CMK (cell line): ENCODE measurements at places on chromosomes 7 and 10.

GRCh38 chr7:155674556-155674955 is 30.1 kb downstream of the RBM33 start:
- DNase-seq, result no peak

GRCh38 chr10:15370856-15371701 is at the start of gene FAM171A1:
TSS of gene FAM171A1 (minus strand) at chr10:15371289. CDS start at chr10:15371052, 237 bp downstream.
- DNase-seq, result no peak

DNA sequence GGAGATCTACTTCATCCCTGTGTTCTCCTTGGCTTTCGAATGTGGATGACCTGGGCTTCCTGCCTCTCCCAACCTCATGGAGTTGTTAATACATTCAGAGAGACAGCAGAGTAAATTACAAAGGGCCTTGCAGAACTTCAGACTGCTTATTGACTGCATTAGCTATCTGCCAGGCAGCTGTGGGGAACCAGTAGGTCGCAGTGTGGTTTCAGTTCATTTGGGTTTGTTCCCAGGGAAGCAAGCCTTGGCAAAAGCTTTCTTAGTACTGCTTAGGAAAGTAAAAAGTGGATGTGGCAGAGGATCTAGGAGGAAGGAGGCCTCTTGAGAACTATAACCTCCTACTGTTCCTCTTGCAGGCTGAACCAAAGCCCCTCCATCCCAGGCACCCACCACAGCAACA is 9.2 kb downstream of the NPFFR1 start:
- no peak for DNase-seq

DNA sequence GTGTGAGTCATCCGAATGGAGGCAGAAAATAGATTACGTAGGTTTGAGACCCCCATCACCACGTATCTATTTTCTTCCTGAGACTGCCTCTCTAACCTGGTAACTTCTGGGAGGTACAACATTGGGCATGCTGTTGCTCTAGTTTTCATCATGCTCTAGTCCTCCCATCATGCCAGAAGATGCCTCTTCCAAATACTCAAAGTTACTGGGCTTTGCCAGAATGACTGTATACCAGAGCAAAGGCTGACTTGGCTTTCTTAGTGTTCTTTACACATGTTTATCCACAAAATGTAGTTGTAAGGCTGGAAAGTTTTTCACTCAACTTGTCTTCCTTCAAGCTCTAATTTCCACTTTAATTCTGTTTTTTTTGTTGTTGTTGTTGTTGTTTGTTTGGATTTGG is 370.5 kb downstream of the MDFIC start:
- DNase-seq, result no peak

DNA sequence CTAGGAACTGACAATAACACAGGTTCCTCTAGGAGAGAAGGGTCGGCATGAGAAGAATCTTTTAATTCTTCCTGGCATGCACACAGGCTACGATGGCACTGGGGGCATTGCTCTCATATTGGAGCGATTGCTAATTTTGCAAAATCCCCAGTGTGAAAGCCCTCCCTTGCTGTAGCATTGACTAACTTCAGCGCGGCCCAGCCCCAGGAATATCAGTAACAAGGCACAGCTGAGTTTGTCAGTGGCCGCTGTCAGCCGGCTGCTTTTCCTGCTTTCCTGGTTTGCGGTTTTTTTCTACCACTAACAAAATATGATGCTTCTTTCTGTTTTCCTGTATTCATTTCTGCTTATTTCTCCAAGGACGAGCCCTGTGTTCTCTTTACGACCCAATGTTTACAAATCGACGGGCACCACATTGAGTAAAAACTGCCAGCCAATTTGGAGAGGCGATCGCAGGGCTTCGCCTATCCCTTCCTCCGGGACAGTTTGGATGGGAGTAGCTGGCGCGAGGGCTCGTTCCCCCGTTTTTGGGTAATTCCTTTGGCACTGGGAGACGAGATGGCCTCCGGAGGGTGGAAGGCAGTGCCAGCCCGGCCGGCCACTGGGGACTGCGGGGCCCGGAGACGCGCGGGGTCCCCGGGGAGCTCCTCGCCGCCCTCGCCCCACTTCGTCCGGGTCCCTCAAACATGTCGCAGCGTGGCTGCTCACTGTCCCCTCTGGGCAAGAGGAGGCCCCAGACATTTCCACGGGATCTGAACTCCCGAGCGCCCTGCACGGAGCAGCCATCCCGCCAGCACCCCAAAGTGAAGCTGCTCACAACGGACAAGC is 967 bp downstream of the ADARB2 start:
- DNase-seq, result no peak

DNA sequence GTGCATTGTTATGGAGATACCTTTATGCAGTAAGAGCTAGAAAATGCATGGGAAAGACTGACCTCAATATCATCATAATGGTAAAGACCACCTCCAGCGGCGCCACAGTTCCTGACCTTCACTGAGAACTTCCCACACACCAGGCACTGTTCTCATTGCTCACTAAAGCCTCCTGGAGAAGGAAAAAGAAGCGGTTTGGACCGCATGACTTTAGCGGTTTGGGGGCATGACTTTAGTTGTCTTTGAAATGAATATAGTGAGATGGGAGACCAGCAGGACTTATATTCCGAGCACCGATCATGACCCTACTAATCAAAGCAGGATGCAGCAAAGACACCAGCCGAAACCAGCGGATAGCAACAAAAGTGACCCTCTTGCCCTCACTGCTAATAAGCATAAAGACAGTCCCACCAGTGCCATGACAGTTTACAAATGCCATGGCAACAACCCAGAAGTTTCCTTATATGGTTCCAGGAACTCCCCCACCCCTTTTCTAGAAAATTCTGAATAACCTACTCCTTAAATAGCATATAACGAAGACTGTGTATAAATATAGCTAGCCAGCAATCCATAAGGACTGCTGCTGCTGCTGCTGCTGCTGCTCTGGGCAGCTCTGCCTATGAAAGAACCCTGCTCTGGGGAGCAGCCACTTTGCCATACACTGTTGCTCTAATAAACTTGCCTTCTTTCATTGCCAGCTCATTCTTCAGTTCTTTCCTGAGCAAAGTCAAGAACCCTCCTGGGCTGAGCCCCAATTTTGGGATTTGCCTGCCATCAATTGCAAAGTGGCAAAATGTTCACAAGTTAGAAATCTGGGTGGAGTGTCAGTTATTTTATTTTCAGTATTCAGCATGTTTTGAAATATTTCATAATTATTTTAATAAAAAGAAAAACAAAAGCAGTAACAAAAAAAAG is 694.1 kb downstream of the SUGCT start:
- no peak for DNase-seq

DNA sequence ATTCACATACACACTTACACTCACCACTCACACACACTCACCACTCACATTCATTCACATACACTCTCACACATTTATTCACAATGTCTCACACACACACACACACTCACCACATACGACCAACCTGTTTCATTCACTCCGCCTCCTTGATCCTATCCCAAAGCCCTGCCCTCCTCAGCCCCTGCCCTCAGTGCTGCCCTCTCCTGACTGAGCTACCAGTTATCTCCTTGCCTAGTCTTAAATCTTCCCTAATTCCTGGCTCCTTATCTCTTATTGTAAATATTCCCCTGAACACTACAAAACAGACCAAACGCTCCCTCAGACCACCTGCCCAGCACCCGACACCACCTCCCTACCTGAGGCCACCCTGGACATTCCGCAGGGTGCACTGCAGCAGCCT is 26.1 kb upstream of the C10orf120 start:
- no peak for DNase-seq

GRCh38 chr7:16745645-16746044 is 7.9 kb upstream of the TSPAN13 start:
- no peak for DNase-seq

DNA sequence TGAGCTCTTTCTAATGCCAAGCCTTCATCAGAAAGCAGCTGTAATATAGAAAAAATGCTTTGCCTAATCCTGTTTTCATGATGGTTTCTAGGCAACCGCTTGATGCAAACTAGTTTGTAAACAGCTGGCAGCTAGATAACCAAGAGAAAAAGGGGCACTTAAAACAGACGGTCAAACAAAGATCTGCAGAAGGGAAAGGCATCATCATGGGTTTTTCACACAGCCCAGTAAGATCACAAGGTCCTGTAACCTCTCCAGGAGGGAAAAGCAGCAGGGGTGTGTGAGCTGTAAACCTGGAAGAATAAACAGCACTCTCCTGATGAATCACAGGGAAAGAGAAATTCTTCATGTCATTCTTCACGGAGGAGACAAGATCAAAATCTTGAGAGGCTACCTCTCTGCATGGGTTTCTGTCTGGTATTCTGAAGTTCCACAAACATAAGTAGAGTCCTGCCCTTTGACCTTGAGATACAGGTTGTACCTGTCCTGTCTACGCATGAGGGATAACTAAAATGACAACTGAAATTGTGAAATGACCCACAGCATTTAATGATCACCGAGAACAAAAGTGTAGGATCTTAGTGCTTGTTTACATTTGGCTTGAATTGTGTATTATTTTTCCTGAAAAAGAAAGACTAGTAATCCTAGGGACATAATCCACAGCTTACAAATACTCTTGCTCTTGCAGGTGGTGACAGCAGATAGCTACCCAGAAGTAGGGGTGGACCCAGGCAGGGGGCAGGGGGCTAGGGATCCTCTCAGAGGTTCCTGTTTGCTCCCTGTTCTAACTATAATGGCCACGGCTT is 48.0 kb downstream of the CREB3L2 start:
- DNase-seq, result no peak

- DNase-seq, result no peak
Measured at GRCh38 chr7:91916051-91916440, 24.6 kb upstream of the AKAP9 start.

DNA sequence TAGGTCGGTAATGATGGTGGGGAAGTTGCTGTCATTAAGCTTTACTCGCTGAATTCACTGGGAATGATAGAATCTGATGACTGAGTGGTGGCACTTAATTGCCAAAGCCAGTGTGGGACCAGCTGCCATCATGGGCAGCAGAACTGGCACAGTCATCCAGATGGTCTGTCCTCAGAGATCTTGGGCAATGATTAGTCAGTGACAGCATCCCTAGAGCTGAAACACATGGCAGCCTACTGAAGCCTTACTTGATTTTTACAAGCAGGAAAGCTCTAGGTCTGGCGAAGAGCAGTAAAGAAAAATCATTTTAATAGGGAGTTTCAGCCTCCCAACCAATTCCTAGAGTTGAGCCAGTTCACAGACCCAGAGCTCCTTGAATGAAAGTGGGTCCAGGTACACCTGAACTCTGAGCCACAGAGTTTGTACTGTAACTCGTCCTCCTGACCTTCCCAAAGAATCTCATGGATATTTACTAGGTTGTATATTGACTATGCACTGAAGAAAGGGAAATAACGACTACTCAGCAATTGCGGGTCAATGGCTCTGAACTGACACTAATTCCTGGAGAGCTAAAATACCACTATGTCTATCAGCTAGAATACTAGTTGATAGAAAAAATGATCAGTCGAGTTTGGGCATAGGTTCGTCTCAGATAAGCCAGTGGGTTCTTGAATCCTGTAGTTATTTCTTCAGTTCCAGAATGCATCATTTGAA is 4.4 kb upstream of the ASB13 start:
- DNase-seq, result no peak

DNA sequence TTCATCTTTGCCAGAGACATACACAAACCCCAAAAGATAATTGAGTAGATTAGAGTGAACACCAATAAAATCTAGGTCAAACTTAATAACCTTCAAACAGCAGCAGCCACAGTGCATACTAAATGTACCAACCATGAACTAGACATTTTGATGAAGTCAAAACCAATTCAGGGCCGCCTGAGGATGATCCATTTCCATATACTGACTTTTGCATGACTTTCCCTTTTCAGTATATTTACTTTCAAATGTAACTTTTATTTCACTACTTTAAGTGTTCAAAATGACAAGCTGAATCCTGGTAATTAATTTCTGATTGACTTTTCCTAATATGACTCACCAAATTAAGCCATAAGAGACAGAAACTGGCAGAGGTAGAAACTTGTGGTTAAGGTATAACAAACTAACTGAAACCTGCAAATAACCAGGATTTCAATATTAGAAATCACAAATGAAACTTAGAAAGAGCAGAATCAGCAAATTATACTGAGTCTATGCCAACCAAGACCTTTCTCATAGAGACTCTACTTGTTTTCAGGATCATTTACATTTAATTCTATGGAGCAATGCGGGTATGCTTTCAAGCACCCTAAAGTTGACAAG is 171.9 kb upstream of the LRRN3 start:
- DNase-seq, result no peak
